CD8-positive, alpha-beta memory T cell (primary cell): ENCODE measurements at places on chromosomes 16 and 17. TPM values are rescaled to one million over a fixed set of nuclear protein-coding genes. Genes with fewer than 3 reads are reported as not detected.

- no peak overlapping the region for H3K27ac ChIP-seq
- H3K27me3 ChIP-seq = no peaks in the 10 kb centered on the region
- H3K36me3 ChIP-seq = peaks cover 21% of the 10 kb centered on the region
- no peak for DNase-seq
- peak overlapping the region; percentile 34 for H3K4me3 ChIP-seq
Observed at GRCh38 chr17:65537845-65538674, 23.4 kb downstream of the AXIN2 start.

DNA sequence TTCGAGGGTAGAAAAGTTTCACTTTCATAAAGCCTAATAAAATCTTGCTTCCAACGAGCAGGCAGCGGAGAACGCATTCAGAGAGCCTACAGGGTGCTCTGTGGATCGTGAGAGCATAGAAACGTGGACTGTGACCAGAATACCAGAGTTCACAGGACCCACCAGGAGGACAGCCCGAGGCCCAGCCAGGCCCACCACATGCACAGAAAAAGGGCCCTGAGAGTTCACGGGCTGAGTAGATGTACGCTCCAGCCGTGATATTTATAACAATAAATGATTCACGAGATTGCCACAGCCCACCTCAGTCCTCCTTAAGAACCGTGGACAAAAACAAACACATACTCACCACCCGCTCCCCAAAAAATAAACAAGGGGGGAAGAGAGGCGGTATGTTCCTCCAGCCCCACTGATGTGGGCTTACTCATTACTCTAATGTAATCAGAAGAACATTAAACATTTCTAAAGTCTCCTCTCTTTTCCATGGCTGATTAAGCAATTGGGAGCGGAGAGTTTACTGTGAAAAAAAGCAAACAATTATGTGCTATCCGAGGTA is 207.2 kb downstream of the C16orf78 start:
- no peak for DNase-seq
- H3K36me3 ChIP-seq = no peaks in the 10 kb centered on the region
- no peak overlapping the region for H3K4me3 ChIP-seq
- no peaks in the 10 kb centered on the region for H3K27me3 ChIP-seq

DNA sequence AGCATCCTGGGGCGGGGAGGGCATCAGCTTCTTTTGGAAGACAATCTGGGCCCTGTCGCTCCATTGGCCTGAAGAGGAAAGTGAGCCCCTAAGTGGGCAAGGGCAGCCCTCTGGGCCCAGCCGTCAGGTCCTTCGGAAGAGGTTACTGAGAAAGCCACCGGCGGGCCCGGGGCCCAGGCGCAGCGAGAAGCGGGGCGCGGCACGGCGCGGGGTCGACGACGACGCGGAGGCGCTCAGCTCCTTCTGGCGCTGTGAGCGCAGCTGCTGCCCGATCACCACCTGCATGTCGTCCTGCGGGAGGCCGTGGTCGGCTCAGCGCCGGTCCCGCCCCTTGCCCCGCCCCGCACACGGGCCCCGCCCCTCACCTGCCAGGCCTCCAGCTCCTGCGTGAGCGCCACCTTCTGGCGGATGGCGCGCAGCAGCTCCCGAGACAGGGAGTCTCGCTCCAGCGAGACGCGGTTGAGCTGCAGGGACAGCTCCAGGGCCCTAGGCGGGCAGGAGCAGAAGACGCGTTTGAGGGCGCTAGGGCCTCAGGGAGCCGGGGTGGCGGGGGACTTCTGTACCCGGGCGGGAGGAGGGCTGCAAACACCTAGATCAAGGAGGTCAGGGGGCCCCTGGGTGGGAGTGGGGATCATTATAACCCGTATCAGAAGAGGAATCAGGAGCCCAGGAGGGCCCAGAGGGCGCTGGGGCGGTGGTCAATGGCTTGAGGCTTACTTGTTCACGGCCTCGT is 4.3 kb downstream of the THOC6 start:
- no peak overlapping the region for H3K27ac ChIP-seq
- peak; percentile 76 for DNase-seq
- no peak overlapping the region for H3K4me3 ChIP-seq
- H3K27me3 ChIP-seq = peaks cover 15% of the 10 kb centered on the region

Gene RND2
- 0.22 TPM for total RNA-seq

Gene MT2A
- total RNA-seq = 349 TPM

Gene KCNJ12
- not detected for total RNA-seq

Gene CES5A
- not detected for total RNA-seq

- H3K4me3 ChIP-seq = no peak overlapping the region
- no peak overlapping the region for H3K27ac ChIP-seq
- no peaks in the 10 kb centered on the region for H3K27me3 ChIP-seq
- peaks cover 19% of the 10 kb centered on the region for H3K4me1 ChIP-seq
Observed at GRCh38 chr16:31145398-31145990, 4.4 kb downstream of the PRSS36 start.

GRCh38 chr16:46843898-46844642 is 13.1 kb upstream of the C16orf87 start:
- no peak for DNase-seq
- H3K4me1 ChIP-seq = no peaks in the 10 kb centered on the region
- no peaks in the 10 kb centered on the region for H3K36me3 ChIP-seq

- no peaks in the 10 kb centered on the region for H3K36me3 ChIP-seq
- no peak overlapping the region for H3K27ac ChIP-seq
- DNase-seq = no peak
- peaks cover 11% of the 10 kb centered on the region for H3K4me1 ChIP-seq
Observed at GRCh38 chr16:50613281-50613963, 65.2 kb downstream of the NKD1 start.

DNA sequence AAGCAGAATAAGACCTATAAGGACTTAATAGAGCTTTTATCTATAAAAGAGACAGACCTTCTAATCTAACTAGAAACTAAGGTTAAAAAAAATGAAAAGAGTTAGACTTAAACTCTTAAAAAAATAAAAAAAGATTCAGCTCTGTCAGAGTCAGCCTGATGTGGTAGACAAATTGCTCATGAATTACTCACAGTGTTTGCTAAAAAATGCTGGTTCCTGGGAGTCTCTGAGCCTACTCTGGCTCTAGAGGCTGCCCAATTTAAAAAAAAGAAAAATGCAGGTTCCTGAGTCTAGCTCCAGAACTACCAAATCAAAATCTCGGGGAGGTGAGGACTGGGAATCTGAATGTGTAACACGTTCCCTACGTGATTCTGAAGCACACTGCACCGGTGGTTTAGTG is 18.1 kb downstream of the SOST start:
- no peaks in the 10 kb centered on the region for H3K4me1 ChIP-seq
- no peak overlapping the region for H3K4me3 ChIP-seq
- no peak for DNase-seq
- no peaks in the 10 kb centered on the region for H3K36me3 ChIP-seq

GRCh38 chr16:23742766-23743165 is 12.1 kb upstream of the CHP2 start:
- no peak for DNase-seq
- H3K4me1 ChIP-seq = no peaks in the 10 kb centered on the region
- no peaks in the 10 kb centered on the region for H3K36me3 ChIP-seq
- no peak overlapping the region for H3K27ac ChIP-seq
- H3K27me3 ChIP-seq = no peaks in the 10 kb centered on the region

DNA sequence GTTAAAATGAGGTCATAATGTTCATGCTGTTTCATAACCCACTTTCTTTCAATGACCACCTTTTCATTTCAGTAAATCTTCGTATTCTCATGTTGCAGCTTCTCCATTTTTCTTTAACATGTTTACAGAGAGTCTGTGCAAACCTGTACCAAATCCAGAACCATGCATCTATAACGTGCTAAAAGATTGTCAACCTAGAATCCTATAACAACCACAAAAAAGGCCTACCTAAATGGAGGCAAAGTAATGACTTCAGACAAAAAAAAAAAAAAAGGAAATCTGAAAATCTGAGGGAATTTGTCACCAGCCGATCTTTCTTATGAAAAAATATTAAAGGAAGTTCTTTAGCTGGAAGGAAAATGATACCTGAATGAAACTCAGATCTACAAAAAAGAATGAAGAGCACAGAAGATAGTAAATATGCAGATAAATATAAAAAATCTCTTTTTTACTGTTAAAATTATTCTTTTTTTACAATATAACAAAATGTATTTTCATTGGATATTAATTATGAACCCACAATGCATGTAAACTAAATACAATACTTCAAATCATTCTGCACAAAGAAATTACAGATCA is 1.4 kb upstream of the SLFN11 start:
- no peaks in the 10 kb centered on the region for H3K4me1 ChIP-seq
- DNase-seq = no peak
- H3K27ac ChIP-seq = peak overlapping the region; percentile 87
- no peaks in the 10 kb centered on the region for H3K27me3 ChIP-seq

Gene PIPOX
- 1.8 TPM for total RNA-seq

GRCh38 chr16:3959148-3959547 is 78.6 kb upstream of the CREBBP start:
- peaks cover 17% of the 10 kb centered on the region for H3K4me1 ChIP-seq
- no peaks in the 10 kb centered on the region for H3K36me3 ChIP-seq
- H3K27ac ChIP-seq = no peak overlapping the region
- no peak overlapping the region for H3K4me3 ChIP-seq
- peaks cover 6% of the 10 kb centered on the region for H3K27me3 ChIP-seq

GRCh38 chr16:21302898-21303528 is 24.9 kb upstream of the CRYM start:
- H3K4me1 ChIP-seq = peaks cover 8% of the 10 kb centered on the region
- H3K27ac ChIP-seq = no peak overlapping the region
- no peak for DNase-seq
- no peaks in the 10 kb centered on the region for H3K27me3 ChIP-seq
- H3K4me3 ChIP-seq = no peak overlapping the region
- no peaks in the 10 kb centered on the region for H3K36me3 ChIP-seq

Gene KRT24
- not detected for total RNA-seq

Gene TBC1D26
- total RNA-seq = 0.20 TPM

DNA sequence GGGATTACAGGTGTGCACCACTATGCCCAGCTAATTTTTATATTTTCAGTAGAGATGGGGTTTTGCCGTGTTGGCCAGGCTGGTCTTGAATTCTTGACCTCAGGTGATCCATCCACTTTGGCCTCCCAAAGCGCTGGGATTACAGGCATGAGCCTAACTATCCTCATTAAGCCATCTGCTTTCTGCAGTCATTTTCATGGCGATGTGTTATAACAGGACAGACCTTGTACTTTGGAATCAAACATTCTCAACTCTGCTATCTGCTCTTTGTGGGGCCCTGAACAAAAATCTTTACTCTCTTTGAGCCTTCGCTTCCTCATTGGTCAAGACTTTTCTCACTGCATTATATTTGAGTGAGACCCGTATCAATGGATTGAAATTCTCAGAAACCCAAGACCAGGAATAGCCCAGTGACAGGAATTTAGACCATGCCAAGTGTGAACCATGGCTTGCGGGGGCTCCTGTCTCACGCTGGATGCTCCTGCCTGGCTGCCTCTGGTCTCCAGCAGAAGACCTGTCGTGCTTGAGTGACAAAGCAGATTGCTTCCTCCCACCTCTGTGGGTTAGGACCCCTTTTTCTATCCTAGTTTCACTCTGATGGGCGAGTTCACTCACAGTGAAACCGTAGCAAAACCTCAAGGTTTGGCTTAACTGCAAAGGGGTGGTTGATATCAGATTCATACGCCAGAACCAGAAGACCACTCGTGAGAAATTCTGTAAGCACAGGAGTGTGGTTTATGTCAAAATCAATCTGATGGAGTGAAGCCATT is 519.1 kb downstream of the MAF start:
- H3K27ac ChIP-seq = no peak overlapping the region
- no peaks in the 10 kb centered on the region for H3K27me3 ChIP-seq
- no peaks in the 10 kb centered on the region for H3K36me3 ChIP-seq
- DNase-seq = no peak

Gene NEURL4
- 60.7 TPM for total RNA-seq

- peaks cover 15% of the 10 kb centered on the region for H3K4me1 ChIP-seq
- no peak overlapping the region for H3K27ac ChIP-seq
- peaks cover 10% of the 10 kb centered on the region for H3K27me3 ChIP-seq
- no peak overlapping the region for H3K4me3 ChIP-seq
- no peak for DNase-seq
Observed at GRCh38 chr17:48649741-48650140, 23.6 kb upstream of the HOXB9 start.

Gene KRT39
- not detected for total RNA-seq

- H3K36me3 ChIP-seq = no peaks in the 10 kb centered on the region
- no peak overlapping the region for H3K27ac ChIP-seq
- DNase-seq = no peak
- H3K4me3 ChIP-seq = no peak overlapping the region
- H3K4me1 ChIP-seq = no peaks in the 10 kb centered on the region
Observed at GRCh38 chr17:39143552-39144093, 7.8 kb downstream of the PLXDC1 start.

- no peaks in the 10 kb centered on the region for H3K4me1 ChIP-seq
- H3K27me3 ChIP-seq = no peaks in the 10 kb centered on the region
- H3K27ac ChIP-seq = no peak overlapping the region
- no peaks in the 10 kb centered on the region for H3K36me3 ChIP-seq
- H3K4me3 ChIP-seq = no peak overlapping the region
Observed at GRCh38 chr16:79687249-79688130, 87.0 kb upstream of the MAF start.

DNA sequence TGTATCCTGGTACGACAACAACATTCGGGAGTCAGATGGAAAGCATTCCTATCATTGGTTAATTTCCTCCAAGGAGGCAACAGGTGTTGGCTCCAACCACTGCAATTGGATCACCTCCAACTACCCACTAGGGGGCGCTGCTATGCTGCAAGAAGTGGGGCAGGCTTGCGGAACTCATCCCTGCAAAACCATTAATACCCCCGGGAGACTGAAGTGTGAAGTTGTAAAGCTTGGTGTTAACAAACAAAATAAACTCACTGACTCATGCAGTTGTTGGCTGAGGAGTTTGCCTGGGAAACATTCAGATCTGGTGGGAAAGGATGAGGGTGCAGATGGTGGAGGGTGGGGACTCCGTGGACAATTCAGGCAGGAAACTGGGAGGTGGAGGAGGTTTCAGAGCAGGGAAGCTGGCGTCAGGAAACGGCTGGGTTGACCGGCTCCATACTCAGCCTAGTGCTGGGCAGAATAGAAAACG is 84.9 kb downstream of the HS3ST2 start:
- H3K27me3 ChIP-seq = peaks cover 7% of the 10 kb centered on the region
- no peak overlapping the region for H3K4me3 ChIP-seq
- H3K27ac ChIP-seq = no peak overlapping the region
- H3K4me1 ChIP-seq = no peaks in the 10 kb centered on the region

Gene COX6A2
- not detected for total RNA-seq

Gene TMEM100
- total RNA-seq = not detected

Gene KRTAP4-12
- not detected for total RNA-seq

Gene SYCE1L
- 3.9 TPM for total RNA-seq

DNA sequence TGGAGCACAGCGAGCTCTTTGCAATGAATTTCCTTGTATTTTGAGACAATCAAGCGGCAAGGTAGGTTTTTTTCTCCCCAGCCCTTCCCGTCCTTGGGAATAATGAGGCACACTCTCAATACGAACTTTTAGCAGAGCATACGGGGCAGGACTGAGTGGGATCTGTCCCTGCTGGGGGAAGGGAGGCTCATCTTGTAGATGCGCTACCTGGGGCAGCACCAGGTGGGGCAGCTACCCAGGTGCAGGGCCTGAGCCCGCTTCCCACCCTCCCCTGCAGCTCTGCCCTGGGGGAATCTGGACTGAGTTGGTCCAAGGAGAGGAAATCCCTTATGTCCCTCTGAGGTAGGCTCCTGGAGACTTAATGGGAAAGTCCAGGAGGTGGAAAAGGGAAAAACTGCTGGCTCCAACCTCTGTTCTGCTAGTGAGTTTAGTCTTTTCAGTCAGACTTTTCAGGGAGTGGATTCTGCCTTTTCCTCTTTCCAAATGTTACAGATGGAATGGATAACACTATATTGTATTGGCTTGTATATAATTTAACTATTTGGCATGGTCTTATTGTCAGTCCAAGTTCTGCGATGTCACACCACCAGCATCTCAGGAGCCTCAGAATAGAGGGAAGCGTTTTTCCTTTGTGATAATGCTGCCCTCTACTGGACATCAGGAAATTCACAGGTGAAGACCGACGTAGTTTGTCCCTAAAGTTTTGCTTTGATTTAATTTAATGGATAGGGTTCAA is 9.6 kb upstream of the CES1 start:
- H3K27ac ChIP-seq = no peak overlapping the region
- H3K27me3 ChIP-seq = no peaks in the 10 kb centered on the region
- H3K4me1 ChIP-seq = no peaks in the 10 kb centered on the region
- no peak for DNase-seq
- H3K4me3 ChIP-seq = no peak overlapping the region
